ENCODE measurements at places on chromosomes 6 and 20.
A peak's percentile ranks its signal among the peaks of the same experiment; 100 is the strongest.

DNA sequence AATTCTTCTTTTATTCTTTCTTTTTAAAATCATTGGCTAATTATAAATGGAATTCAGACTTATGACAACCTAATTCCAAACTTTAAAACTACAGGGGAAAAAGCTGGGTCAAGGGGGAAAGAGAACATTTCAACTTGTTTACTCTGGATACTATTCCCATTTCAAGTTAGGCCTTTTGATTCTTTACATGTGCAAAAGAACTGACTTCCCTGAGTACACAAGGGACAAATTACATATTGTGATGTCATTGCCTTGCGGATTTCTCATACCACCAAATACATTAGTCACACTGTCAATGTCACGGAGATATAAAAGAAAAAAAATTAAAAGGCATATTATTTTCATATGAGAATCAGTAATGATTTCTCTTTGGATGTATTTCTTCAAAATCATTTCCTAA lies 96.5 kb upstream of the TBX18 start:
- DNase-seq = no peak

DNA sequence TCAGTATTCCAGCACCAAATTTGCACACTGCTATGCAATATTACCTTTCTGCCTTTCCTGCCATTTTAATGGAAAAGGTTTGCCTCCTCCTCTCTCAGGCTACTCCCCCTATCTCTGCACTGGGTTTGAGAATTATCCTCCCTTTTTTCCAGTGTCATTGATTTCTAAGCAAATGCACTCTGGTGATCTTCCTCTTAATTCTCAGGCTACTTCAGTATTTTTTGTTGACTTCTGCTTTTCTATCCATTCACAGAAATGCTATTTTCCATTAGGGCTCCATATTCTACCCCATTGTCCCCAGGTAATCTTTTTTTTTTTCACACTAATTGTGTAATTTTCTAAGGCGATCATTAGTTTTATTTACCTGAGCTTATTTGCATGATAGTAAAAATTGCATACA lies 144.0 kb downstream of the GJA1 start:
- no peak for DNase-seq

GRCh38 chr6:125142618-125143017 lies 11.0 kb upstream of the TPD52L1 start:
- no peak for DNase-seq

- DNase-seq = no peak
Measured at GRCh38 chr6:16741112-16742016, 19.9 kb downstream of the ATXN1 start.

GRCh38 chr6:33597551-33598322 lies 17.7 kb upstream of the BAK1 start:
- DNase-seq = no peak

DNA sequence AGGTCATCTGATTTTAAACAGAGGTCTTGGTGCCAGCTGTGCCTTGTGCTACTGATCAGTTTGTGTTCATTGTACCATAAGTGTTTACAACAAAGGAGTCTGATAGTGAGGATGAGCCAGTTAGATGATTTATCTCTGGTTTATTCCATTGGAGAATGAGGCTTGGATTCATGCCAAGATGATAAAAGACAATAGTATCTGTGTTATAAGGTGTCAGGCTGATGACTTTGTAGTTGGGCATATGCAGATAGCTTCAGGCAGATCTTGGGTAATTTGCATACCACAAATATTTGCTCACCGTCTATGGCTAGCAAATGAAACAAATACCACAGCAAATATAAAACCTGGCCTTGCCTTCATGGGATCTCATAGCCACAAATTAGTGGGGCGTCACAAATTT lies 43.3 kb upstream of the PHACTR2 start:
- no peak for DNase-seq

DNA sequence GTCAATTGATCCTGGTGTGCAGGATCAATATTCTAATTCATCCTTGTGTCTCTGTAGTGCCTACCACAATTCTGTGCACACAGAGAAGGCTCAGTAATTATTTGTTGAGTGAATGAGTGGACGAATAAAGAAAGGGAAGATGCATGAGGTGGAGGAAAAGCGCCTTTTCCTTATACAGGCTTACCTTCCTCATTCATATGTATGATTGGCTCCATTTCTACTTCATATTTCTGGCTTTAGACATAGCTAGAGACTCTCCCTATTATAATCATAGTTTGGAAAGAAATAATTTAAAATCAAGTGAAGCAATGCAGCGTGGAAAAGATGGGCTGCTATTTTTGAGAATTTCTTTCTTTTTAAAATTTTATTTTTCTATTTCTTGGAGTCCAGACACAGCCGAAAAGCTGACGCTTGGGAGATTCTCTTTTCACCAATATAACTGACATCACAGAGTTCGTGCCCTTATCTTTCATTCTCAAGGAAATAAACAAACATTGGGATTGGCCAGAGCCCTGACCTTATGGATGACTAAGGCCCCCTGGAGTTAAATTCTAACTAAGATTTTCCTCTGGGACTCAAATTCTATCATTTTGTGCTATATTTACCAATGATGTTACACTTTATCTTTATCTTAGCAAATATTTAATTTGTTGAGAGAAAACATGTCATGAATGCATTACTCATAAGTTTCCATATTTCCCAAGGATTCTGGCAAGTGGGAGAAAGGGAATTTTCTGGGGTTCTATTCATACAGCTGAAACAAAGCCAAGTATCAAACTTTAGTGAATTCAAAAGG lies 48.1 kb downstream of the PRL start:
- no peak for DNase-seq

GRCh38 chr6:129197154-129197553 lies 314.2 kb downstream of the LAMA2 start:
- DNase-seq = no peak

GRCh38 chr6:74899416-74899815 lies 306.4 kb downstream of the COL12A1 start:
- DNase-seq = no peak

- DNase-seq = no peak
Measured at GRCh38 chr20:59976156-59976782, 18.0 kb downstream of the CDH26 start.

- no peak for DNase-seq
Measured at GRCh38 chr20:17644451-17644850, 37.6 kb downstream of the RRBP1 start.

- DNase-seq = no peak
Measured at GRCh38 chr20:56411759-56412472, at the start of gene CASS4. CASS4 (plus strand) TSS chr20:56412260; CDS start chr20:56412459, 199 bp downstream.

GRCh38 chr6:133504761-133505160 lies 263.6 kb downstream of the EYA4 start:
- no peak for DNase-seq

GRCh38 chr20:36202891-36203338 lies 33.4 kb upstream of the AAR2 start:
- DNase-seq = peak; percentile 71

DNA sequence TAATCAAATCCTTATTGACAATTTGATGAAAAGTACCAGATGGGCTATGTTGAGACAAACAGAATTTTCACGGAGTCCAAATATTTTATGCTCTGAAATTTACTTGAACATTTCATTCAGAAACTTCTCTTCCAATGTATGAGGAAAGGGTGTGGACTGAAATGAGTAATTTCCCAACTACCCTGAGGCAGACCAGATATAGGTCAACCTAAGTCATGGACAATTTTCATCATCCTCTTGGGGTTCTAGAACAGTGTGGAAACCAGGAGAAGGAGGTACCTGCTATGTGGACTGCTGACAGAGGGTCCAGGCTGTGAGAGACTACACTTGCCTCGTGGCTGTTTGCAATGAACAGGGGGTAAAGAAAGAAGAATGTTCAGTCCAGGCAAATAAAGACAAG lies 323.0 kb downstream of the ESR1 start:
- no peak for DNase-seq

DNA sequence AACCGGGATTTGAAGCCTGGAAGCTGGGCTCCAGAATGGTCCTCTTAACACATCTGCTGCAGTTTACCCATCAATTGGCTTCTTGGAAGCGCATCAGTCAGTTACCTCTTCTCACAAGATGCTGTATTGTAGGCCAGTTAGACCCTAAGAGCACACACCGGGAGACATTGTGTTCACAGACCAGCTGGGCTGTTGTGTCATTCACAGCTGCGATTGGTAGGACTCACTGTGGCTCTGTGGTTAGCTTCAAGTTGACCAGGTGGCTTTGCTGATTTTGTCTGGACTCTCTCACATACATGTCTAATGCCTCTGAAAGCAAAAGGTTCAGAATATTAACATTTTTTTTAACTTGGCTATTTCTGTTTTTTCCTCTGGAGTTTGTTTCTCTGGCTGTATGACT lies 64.8 kb downstream of the SNX9 start:
- no peak for DNase-seq

GRCh38 chr20:4059606-4060005 lies 44.2 kb upstream of the RNF24 start:
- no peak for DNase-seq

DNA sequence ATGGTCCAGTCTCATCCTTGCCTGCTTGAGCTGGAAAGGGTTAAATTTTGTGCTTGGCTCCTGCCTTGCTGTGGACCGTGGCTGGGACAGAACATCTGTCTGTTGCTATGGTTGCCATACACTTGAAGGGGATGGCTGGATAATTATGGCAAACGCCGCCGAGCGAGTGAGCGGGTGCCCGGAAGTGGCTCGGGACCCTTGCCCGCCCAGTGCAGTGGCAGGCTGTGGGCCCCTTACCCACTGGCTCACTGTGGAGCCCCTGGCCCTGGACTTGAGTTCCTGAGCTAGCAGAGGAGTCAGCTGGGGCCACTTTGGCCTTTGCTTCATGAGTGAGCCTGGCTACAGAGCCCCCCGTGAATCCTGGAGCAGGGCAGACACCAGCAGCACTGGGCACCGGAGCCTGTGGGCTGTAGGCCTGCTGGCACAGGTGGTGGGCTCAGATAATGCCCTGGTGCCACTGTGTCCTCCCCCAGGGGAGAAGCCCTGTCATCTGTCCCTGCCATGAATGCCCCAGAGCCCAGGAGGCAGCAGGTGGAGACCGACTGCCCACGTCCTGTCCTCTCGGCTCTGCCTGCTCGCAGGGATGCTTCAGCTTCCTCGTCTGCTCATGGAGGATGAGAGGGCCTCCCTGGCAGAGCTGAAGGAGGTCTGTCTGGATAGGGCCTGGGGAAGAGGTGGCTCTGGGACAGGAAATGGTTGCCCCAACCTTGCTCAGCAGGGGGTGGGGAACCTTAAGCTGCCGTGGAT lies 25.5 kb upstream of the NOL4L start:
- DNase-seq = no peak

DNA sequence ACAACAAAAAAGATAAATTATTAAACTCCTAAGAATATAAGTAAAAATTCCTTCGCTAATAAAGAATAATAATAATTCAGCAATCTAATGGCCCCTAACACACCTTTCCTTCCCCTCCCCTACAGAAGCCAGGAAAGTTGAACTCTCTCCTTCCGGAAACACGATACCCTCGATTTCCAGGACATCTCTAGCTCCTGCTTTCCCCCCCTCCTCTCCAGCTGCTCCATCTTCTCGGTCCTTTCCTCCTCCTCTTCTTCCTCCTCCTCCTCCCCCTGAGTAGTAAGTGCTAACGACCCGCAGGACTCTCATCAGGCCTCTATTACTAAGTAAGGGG lies 603 bp downstream of the TASP1 start:
- no peak for DNase-seq

GRCh38 chr6:157236040-157236725 lies 87.1 kb downstream of the TMEM242 start:
- no peak for DNase-seq

DNA sequence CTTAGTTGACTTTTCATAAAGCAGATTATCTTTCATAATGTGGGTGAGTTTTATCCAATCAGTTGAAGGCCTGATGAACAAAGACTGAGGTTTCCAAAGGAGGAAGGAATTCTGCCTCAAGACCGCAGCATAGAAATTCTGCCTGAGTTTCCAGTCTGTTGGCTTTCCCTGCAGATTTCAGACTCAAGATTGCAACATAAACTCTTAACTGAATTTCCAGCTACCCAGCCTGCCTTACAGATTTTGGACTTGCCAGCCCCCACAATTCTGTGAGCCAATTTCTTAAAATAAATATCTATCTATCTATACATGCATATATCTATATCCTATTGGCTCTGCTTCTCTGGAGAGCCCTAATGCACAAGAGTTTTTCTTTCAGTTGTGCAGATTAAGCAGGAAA lies 57.3 kb upstream of the SMLR1 start:
- DNase-seq = no peak

DNA sequence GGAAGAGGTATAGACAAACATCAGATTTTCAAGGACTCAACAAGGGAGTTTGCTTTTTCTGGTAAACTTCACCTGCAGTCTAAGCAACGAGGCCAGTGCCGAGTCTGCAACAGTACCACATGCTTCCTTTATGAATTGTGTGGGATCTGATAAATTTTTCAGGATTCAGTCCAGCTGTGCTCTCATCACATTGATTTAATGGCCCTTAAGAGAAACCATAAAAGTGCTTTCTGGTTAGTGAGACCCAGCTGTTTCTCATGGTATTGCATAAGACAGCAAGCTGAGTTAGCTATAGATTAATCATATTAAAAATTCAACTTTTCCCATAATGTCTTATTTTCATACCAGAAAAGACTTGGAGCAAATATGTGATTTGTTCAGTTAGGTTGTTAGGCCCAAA lies 291.4 kb downstream of the CENPW start:
- DNase-seq = no peak

- DNase-seq = no peak
Measured at GRCh38 chr6:41615311-41615710, 23.0 kb upstream of the MDFI start.

- no peak for DNase-seq
Measured at GRCh38 chr6:52498538-52499017, 78.3 kb downstream of the TRAM2 start.

- DNase-seq = no peak
Measured at GRCh38 chr6:33927616-33928015, 123.8 kb upstream of the MLN start.

GRCh38 chr20:41983159-41983558 lies 365.0 kb upstream of the CHD6 start:
- DNase-seq = no peak

DNA sequence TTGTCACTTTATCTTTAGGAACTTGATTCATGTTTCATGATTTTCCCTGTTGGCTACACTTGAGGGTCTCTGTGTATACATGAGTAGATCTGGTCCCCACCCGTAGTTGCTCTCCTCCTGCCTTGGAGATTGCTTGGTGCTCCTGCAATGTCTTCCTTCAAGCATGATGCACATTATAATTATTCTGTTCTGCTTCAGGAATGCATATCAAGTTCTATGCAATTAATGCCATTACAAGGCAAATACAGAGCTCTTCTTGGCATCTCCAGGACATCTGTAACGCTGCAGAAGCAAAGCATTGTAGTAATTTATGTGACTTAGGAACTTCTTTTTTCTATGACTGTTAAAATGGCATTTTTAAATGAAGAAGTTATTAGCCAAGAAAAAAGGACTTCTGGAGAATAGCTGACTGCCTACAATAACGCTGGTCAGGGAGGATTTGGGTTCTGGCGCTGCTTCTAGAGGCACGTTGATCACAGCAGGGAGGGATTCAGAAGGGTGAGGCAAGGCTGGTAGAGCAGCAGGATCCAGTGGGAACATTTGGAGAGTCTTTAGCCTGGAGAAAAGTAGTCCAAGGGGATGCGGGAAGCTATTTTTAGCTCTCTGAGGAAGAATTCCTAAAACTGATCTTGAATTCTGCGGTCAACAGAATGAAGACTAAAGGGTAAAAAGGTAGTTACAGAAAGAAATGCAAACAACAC lies 203.6 kb downstream of the PLCB1 start:
- no peak for DNase-seq

Measured in activated T-helper 9 cell treated with anti-CD3 and anti-CD28 coated beads, Interleukin-2, amount 50 U/mL, for 16 hours (primary cell).